ENCODE measurements at places on chromosomes 5 and 9.

GRCh38 chr9:117744856-117745389 is 40.7 kb downstream of the TLR4 start:
- DNase-seq: no peak

GRCh38 chr9:133609311-133610098 is at the start of gene FAM163B:
Gene FAM163B, minus strand, starts transcription at chr9:133609389. Its CDS starts 29,166 bp downstream, at chr9:133580223.
- peak; percentile 25 for DNase-seq

DNA sequence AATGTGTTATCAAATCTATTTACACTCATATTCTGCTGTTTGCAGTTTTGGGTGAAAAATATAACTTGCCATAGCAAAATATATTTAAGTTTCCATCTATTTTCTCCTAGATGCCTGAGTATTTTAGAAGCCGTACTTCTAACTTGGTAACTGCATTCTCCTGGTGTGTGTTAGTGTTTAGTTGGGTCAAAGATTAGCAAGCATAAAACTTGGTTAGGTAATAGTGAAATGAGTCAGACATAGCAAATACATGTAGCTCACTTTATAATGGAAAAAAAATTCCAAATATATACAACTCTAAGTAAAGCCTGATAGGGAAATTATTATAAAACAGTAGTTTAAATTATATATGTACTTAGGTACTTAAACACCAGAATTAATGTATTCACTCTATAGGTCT is 640.7 kb upstream of the ST8SIA4 start:
- no peak for DNase-seq

DNA sequence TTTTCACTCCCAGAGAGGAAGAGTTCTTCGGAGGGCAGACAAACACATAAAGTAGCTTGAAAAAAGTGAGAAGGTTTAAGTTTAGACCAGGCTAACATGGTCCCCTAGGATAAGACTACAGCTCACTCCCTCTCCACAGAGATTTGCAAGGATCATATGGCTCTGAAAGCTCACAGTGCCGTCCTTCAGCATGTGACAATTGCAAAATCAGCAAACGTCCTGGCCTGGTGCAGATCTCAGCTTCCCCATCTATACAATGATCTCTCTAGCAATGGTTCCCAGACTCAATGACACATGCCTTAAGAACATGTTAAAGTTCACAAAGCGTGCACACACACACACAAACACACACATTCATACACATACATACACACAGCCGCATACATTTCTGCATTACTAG is 327.6 kb downstream of the ACTL7B start:
- no peak for DNase-seq

GRCh38 chr9:86946201-86947145 is 833 bp downstream of the GAS1 start:
- peak; percentile 29 for DNase-seq

GRCh38 chr9:77523891-77524290 is 124.2 kb downstream of the GNA14 start:
- no peak for DNase-seq

GRCh38 chr5:133466556-133467334 is 145.6 kb downstream of the FSTL4 start:
- DNase-seq: no peak

- no peak for DNase-seq
Observed at GRCh38 chr9:112849363-112849922, 41.2 kb downstream of the SLC46A2 start.

- no peak for DNase-seq
Observed at GRCh38 chr5:158492136-158492535, 607.6 kb downstream of the EBF1 start.

GRCh38 chr5:89445106-89445745 is 562.2 kb upstream of the MEF2C start:
- no peak for DNase-seq

DNA sequence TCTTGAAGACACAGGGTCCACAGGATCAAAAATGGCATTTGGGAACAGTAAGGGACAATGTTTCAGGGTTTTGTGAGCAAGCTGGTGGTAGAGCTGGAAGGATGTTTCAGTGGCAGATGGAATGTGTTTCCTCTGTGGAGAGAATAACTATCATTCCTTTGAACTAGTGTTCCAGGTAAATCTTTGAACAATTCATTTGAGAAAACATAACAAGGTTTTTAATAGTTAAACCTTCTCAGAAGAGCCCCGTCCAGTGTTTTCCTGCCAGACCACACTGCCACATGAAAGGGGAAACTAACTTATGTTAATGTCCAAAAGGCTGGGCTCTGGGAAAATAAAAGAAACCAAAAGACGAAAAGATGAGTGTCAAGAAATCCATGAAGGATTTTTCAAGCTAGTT is 207.0 kb upstream of the ZNF462 start:
- no peak for DNase-seq

- DNase-seq: no peak
Observed at GRCh38 chr9:18796696-18797270, 236.2 kb downstream of the SAXO1 start.

DNA sequence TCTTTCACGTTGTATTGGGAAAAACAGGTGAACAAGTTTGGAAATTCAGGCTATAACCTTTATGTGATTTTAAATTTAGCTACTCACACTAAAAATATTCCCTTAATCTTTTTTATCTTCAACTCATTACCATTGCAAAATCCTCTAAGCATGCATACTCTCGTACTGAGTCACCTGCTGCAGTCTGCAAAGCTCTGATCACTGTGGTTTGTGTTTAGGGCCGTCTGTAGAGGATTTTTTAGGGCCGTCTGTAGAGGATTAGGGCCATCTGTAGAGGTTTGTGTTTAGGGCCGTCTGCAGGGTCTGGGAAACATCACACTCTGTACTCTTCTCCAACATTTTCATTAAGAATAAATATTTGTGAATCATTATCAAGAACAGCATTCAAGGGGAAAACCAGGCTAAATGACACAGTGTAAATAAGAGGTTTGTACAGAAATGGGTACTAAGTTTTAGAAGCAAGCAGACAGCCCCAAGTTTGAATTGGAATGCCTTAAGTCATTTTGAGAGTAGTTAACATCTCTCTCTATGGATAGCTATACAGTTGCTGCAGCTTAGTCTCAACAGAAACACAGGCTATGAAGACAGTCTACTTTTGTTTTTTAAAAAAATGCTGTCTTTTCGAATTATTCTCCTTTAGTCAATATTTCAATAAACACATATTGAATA is 155.0 kb upstream of the TSLP start:
- DNase-seq: no peak

DNA sequence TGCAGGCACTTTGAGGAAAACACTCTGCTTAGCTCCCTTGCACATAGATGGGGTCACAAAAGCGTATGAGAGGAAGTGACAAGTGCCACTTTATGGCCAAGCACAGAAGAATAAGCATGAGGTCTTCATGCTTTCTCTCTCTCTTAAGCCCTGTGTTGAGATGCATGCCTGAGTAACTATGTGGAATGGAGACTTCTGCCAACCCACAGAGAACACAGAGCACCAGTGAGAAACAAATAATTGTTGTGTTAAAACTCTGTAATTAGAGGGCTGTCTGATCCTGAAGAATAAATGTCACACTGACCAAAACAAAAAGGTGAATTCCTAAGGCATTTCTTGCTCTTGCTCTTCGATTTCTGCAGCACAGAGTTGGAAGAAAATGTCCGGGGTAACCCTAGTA is 488.5 kb downstream of the CTNND2 start:
- no peak for DNase-seq

GRCh38 chr5:133738271-133738670 is 125.9 kb upstream of the FSTL4 start:
- no peak for DNase-seq

GRCh38 chr5:29896646-29897045 is 1296.8 kb upstream of the CDH6 start:
- DNase-seq: no peak

GRCh38 chr5:101687349-101687985 is 608.6 kb downstream of the SLCO4C1 start:
- no peak for DNase-seq

DNA sequence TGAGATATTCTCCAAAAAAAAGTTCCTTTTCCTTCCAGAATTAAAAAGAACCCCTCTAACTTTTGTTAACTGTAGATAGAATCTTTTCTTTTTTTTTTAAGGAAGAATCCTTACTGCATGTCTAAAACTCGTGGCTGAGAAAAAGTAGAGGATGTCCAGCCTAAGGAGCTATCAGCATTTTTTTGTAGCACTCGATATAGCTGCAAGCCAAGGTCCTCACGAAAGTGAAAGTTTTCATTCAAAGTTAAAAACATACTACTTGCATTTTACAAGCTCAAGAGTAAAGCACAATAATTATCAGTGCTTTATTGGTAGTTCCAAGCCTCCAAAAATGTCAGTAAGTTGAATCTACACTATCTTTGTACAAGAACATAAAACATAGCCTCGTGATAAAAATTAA is 28.7 kb upstream of the ZSWIM6 start:
- no peak for DNase-seq

- no peak for DNase-seq
Observed at GRCh38 chr5:134247428-134248224, 21.8 kb upstream of the PPP2CA start.

GRCh38 chr5:167514461-167514860 is 777.0 kb upstream of the WWC1 start:
- no peak for DNase-seq

DNA sequence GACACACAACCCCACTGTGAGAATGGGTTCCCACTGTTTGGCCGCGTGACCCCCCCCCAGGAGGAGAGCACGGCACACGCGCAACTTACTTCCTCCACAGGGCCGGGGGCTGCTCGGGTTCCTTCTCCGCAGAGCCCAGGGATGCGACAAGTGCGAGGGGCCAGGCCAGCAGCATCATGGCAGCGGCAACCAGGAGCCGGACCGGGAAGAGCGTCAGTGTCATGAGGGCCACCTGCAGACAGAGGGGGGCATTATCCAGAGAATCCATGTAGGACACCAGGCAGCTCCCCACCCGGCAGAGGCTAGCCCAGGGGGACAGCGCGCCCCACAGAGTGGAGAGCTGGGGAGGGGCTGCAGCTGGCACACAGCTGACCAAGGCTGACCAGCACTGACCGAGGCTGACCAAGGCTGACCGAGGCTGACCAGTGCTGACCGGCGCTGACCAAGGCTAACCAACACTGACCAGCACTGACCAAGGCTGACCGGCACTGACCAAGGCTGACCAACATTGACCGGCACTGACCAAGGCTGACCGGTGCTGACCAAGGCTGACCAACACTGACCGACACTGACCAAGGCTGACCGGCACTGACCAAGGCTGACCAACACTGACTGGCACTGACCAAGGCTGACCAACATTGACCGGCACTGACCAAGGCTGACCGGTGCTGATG is 22.3 kb downstream of the LPCAT1 start:
- DNase-seq: no peak

GRCh38 chr5:129094924-129095899 is 663 bp downstream of the ISOC1 start:
- DNase-seq: peak; percentile 15

DNA sequence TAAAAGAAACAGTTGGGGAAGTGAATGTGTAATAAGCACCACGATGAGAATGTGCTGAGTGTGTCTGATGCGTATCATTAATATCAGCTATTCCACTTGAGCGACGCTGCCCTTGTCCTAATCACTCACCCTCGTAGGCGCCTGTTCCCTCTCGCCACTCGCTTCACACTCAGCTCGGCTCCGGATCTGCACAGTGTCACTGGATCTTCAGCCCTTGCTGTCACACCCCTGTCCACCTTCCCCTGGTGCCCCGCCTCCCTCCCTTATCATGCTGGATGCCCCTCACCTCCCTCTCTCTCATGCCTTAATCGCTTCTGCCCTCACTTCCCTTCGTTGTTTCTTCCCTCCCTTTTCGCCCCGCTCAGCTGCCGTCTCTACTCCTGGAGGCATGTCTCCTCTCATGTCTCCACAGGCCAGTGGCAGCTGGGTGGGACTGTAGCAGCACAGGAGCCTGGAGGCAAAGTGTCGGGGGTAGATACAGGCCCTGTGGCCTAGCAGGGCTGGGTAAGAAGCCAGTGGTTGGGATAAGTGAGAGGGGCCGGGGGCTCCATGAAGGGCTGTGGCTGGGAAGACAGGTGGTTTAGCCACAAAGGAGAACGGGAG is 43.5 kb downstream of the ANKDD1B start:
- no peak for DNase-seq

DNA sequence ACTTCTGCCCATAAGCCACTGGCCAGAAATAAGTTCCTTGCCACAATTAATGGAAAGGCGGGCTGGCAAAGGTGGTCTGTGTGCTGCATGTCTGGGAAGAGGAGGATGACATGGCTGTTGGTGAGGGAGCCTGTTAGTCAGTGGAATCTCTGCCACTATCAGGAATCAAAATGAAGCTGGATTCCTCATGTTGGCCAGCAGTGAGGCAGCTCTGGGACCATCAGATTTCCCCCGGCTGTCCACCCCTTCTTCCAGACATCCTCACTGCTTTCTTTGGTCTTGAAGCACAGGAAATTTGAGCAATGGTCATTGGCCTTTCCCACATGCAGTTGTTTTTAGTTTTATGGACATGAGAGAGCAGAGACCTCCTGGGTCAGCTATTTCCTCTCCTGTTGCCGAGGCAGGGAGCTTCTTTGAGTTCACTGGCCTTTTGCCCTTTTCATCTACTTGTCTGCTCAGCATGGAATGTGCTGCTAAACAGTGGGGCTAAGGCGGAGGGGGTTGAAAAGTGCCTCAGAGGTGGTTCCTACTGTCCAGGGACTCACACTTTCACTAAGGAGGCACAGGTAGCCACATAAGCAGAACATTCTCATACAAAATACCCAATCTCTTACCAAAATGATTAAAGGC is 34.8 kb upstream of the NEURL1B start:
- no peak for DNase-seq

GRCh38 chr5:135482381-135482933 is 30.3 kb upstream of the TIFAB start:
- DNase-seq: no peak

- DNase-seq: no peak
Observed at GRCh38 chr5:66757219-66757833, 161.1 kb downstream of the MAST4 start.

- no peak for DNase-seq
Observed at GRCh38 chr9:76456202-76456926, 2.6 kb upstream of the GCNT1 start.

DNA sequence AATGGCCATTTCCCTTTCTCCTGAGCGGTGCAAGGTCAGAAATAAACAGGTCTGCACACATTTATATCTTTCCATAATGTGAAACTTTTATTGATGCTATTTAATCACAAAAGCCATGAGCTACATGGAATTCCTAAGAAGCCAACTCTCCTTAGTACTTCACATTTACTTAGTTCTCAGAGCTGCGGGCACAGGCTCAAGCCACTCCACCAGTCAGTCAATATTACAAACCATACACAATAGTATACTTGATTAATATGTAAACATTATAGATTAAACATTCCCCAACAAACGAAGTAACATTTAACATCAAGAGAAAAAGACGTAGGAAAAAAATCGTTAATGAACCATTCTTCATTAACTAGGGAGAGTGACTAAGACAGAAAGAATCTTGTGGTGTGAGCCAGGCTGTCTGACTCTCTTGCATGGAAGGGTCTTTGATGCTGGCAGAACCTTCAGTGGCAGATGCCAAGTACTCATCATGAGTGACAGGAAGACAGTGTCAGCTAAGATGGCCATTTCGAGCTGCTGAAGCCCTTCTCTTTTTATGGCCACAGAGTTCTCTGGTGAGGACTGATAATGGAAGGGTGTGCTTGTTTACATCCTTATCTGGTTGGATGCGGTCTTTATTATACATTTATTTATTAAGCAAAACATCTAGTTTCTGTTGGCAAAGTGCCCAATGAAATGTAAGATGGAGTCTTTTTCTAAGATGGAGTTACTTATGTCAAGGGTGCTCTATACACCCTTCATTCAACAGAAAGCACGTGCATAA is 115.5 kb upstream of the TUT7 start:
- DNase-seq: no peak
